ENCODE measurements at places on chromosomes 6 and 20.

GRCh38 chr20:10805764-10806163 is 132.0 kb upstream of the JAG1 start:
- no peak for DNase-seq

DNA sequence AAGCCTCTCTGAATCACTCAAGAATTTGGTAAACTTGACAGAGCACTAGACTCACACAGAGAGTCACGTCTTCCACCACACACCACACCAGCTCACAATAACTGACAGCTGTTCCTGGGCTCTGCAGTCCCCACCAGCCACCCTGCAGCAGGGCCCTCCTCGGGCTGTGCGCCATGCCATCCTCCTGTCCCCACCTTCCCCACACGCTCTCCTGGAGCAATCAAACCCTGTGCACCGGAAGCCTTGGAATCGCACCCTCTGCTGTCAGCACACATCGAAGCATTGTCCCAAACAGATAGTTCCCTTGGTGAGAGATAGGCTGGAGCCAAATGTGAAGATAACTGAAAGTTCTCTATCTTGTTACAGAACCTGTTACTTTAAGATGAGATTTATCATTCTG is 191.0 kb downstream of the TBXT start:
- no peak for DNase-seq

GRCh38 chr6:38214159-38214558 is 394.6 kb downstream of the ZFAND3 start:
- DNase-seq: no peak

DNA sequence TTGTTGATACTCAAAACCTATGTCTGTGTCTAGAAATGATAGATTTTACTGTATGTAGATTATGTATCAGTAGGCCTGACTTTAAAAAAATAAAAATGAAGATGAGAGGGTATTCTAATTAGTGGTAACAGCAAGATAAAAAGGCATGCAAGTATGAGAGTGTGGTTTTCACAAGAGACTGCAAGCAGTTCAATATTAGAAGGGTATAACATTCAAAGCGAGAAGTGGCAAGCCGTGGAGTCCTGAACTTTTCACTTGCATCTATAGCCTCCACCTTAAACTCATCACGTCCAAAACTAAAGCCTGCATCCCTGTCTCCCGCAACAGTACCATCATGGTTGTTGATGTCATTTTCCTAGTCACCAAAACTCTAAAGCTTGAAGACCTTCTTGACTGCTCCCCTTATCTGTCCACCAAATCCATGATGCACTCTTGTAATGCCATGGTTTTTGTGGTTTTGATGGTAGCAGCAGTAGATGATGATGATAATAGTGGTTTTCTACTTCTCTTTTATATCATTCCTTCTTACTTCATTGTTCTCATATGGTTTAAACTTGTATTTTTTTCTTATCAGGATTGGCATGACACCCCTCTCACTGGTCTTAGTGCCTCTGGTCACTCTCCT is 9.2 kb upstream of the CGA start:
- no peak for DNase-seq

GRCh38 chr6:31239854-31240253 is 32.0 kb downstream of the HLA-C start:
- DNase-seq: no peak

DNA sequence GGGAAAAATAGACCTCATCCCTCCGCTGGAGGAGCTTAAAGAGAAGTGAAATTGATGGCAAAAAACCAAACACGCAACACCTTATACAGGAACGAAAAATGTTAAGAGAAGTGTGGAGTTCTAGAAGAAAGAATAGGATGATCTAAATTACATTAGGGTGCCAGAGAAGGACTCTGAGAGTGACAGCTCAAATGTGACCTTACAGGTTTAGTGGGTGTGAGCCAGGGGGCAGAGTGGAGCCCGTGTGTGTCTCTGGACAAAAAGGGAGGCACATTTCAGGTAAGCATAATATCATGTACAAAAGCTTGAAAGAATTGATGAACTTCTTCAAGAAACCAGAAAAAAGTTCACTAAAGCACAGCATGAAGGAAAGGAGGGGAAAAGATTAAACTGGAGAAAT is 20.8 kb downstream of the HLA-DRA start:
- peak; percentile 15 for DNase-seq

GRCh38 chr6:21891080-21891479 is 297.5 kb downstream of the SOX4 start:
- DNase-seq: no peak

All from CD4-positive, alpha-beta T cell treated with Interferon alpha-2 for 1 hour (primary cell).